ENCODE measurements at places on chromosomes 5 and 9.
A peak's percentile ranks its signal among the peaks of the same experiment; 100 is the strongest.

- DNase-seq: no peak
Observed at GRCh38 chr9:7656636-7657035, 142.9 kb downstream of the DMAC1 start.

GRCh38 chr5:169426784-169427183, 125.8 kb upstream of the SLIT3 start:
- DNase-seq: no peak

DNA sequence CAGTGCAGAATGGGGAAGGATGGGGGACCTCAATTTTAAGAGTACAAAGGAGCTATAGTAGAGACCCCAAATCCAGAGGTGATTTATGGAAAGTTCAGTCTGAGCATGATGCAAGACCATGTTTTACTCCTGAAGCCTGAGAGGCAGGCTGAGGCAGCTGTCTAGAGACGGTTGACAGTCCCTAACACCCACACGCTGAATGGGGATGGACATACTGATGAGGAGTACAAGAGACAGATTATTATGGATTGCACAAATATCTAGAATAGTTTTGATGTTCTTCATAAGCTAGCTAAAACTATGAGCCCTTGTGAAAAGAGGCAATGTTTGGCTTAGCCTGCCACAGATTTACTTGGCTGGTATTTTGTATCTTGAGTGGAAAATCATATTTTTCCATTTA, 64.5 kb downstream of the PRR16 start:
- DNase-seq: no peak

- no peak for DNase-seq
Observed at GRCh38 chr5:34914671-34915138, 599 bp downstream of the RAD1 start.

DNA sequence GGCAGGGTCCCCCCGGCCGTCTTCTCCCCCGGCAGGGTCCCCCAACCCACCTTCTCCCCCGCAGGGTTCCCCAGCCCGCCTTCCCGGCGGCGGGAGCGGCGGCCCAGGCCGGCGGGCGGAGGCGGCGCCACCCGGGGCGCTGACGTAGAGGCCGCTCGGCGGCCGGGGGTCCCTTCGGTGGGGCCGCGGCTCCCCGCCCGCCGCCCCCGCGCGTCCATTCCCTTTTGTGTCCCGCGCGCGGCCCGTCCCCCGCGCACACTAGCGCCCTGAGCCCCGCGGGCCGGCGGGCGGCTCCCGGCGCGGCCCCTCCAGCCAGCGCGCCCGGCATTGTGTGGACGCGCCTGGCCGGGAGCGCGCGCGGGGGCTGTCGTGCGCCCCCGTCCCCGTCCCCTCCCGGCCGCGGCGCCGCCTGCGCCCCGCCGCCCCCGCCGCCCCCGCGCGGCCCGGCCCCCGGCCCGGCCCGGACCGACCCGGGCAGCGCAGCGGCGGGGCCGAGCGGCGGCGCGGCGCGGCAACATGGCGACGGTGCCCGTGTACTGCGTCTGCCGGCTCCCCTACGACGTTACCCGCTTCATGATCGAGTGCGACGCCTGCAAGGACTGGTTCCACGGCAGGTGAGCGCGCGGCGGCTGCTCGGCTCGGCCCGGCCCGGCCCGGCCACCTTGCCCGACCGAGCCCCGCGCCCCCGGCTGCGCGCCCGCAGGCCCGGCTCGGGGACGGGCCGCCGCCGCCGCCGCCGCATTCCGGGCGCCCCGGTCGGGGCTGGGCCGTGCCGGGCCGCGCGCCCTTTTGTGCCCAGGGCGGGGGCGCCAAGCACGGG, at the start of gene PHF2:
PHF2 (plus strand) TSS at position 327 of the 820 bp plus-strand sequence; CDS start at position 517, 190 bp downstream.
- peak; percentile 26 for DNase-seq

DNA sequence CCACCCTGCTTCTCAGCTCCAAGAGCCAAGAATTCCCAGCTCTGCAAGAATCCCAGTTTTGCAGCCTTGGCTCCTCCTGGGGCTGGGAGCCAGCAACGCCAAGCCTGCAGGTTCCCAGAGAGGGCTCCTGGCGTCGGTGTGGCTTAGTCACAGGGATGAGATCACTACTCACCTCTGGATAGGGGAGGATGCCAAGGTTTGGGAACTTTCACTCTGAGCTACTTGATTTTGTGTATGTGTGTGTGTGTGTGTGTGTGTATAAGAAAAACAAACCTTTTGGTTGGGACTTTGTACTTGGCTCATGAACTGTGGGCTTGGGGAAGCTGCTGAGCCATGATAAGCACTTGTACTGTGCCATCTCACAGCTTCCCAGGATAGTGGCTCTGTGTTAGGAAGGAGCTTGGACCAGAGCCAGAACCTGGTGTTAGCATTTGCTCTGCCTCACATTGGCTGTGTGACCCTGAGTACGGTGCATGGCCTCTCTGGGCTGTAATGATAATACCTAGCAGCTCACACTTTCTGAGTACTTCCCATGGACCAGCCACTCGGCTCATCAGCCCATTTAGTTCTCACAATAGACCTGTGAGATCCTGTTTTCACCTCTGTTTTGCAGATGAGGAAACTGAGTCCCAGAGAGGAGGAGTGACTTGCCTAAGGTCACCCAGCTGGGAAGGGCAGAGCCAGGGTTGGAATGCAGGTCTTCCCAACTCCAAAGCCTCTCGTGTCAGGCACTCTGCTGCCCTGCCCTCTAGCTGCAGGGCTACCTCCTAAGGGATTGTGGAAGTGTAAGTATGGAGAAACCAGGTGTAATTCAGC, 41.4 kb upstream of the DAB2IP start:
- peak; percentile 97 for DNase-seq

DNA sequence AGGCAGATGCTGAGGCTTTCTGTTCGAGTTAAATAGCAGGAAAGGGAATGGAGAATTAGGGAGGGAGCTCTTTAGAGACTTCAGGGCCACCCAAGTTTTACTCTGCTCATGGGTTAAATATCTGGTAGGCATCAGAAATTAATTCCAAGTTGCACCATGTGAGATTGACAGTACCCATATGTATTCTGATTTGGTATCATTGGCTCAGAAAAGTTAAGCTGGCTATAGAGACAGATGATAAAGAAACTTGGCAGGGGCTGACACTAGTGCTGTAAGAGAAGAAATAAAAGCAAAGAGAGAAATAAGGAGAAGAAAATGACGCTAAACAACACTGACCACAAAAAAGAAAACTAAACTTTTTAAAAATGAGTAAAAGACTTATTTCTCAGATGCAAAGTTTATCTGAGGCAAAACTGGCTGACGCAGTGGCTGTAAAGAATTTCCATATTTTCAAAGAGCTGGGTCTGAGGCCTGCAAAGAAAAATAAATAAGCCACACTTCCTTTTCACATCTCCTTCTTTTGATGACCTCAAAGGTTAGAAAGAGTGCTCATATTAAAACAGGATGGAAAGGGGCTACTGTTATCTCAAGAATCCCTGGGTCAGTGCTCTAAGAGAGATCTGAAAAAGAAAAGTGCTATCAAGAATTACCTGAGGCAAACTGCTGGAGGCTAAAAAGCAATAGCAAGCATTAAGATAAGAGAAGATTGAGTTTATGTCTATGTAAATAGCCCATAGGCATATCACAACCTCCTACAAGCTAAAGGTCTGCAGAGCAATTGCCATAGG, 399.0 kb upstream of the MEF2C start:
- DNase-seq: no peak

GRCh38 chr5:178778919-178779318, 48.5 kb upstream of the ZNF354A start:
- peak; percentile 80 for DNase-seq

GRCh38 chr5:40616781-40617180, 62.9 kb upstream of the PTGER4 start:
- no peak for DNase-seq

DNA sequence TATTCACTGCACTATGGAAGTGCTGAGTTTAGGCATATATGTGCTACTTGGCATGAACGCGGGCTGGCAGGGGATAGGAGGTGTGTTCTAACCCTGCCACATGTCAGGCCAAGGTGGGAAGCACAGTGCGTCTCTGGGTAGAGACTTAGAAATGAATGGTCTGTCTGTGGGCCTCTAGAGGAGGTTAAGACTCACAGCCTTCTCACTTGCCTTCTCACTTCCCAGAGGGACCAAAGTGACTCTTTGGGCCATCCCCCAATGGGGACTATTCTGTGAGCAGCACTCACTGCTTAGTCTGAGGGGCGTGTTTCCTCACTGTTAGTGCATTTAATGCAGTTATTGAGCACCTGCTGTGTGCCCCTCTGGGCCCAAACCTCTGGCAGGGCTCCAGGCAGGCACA, 2.4 kb upstream of the PITX1 start:
- no peak for DNase-seq

- DNase-seq: no peak
Observed at GRCh38 chr5:35364350-35364749, 134.1 kb upstream of the PRLR start.

- no peak for DNase-seq
Observed at GRCh38 chr5:171783051-171783450, 2.6 kb upstream of the SMIM23 start.

DNA sequence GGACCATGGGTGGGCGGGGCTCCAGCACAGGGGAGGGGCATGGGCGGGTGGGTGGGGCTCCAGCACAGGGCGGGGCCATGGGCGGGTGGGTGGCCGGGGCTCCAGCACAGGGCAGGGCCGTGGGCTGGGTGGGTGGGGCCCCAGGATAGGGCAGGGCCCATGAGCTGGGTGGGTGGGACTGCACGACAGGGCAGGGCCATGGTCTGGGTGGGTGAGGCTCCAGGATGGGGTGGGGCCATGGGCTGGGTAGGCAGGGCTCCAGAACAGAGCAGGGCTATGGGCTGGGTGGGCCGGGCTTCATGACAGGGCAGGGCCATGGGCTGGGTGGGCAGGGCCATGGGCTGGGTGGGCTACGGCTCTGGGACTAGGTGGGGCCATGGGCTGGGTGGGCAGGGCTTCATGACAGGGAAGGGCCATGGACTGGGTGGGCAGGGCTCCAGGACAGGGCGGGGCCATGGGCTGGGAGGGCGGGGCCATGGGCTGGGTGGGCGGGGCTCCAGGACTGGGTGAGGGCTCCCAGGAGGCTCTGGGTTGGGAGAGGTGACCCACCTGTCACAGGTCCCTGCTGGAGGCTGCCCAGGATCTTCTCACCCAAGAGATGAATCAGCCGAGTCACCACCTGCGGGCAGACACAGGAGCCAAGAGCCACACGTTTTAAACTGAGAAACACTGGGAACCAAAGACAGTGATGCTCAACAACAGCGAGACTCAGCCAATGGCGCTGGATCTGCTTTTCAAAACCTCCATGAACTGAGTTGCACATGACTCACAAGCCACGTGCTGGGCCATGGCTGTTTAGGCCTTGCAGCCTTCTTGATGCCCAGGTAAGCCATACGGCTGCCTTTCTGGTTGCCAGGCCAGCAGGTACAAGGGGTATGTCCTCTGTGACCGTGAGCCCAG, 33.6 kb upstream of the NSMF start:
- DNase-seq: no peak

- DNase-seq: no peak
Observed at GRCh38 chr5:80033513-80033912, 1.6 kb upstream of the THBS4 start.

GRCh38 chr9:99722877-99723276, 98.8 kb upstream of the NR4A3 start:
- DNase-seq: no peak

- DNase-seq: no peak
Observed at GRCh38 chr9:97768746-97769145, 71.6 kb upstream of the XPA start.

DNA sequence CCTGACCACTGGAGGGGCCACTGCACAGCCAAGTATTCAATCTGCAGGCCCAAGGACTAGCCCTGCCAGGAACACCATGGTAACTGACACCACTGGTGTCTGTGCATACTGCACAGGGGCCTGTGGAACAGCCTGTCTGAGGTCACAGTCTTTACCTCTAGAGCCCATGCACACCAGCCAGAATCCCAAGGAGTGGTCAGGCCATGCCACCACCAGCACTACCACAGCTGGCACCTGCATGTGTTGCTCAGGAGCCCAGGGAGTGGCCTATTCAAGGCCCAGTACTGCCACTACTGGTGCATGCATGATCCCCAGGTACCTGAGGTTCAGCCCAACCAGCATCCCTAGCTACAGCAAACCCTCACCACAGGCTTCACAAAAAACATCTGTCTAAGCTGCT, 546.0 kb upstream of the RGMB start:
- no peak for DNase-seq

- no peak for DNase-seq
Observed at GRCh38 chr5:67857502-67857901, 358.1 kb upstream of the PIK3R1 start.

GRCh38 chr5:43073597-43074546, 33.8 kb upstream of the ANXA2R start:
- peak; percentile 47 for DNase-seq

DNA sequence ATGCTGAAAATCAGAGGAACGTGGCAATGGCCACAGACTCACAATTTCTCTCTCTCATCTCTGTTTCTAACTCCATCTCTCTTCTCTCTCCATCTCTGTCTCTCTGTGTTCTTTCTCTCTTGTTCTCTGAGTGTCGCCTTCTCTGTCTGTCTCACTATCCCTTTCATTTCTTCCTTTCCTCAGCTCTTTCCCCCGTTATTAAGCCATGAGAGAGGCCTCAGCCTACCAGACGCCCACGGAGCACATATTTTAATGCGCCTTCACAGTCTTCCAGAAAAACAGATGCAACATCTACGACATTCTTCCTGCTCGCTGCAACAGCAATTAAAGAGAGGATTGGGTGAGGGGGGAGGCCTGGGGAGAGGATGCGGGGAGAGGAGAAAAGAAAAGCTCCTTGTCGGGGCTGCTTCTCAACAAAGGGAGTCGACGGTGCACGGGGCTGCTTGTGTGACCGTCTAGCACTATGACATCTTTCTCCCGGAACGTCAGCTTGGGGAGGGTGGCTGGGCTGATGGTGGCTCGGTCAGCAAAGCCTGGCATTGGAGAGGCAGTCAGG, 37.7 kb upstream of the NEURL1B start:
- no peak for DNase-seq

DNA sequence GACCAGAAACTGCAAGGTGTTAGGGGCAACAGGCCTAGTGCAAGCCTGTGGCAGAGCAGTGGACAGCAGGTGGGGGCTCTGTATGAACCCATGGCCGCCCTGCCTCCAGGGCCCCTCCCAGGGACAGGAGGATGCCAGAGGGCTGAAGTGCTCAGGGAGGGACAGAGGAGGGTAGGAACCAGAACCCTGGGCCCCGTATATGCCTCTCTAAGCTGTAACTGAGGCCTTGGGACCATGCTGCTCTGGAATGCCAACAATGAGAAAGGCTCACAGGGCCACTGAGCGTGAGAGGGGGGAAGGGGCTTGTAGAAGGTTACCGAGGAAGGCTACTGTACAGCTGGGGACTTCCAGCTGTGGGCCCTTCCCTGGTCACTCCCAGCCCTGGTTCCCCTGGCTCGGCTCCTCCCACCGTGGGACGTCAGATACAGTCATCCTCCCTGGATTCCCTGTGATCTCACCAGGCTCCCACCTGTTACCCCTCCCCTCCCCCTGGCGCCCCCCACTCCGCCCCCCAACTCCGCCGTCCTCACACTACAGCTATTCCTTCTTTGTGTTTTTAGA, 21.1 kb downstream of the AQP7 start:
- peak; percentile 44 for DNase-seq

- no peak for DNase-seq
Observed at GRCh38 chr5:165161204-165161603, 1655.8 kb downstream of the MAT2B start.

DNA sequence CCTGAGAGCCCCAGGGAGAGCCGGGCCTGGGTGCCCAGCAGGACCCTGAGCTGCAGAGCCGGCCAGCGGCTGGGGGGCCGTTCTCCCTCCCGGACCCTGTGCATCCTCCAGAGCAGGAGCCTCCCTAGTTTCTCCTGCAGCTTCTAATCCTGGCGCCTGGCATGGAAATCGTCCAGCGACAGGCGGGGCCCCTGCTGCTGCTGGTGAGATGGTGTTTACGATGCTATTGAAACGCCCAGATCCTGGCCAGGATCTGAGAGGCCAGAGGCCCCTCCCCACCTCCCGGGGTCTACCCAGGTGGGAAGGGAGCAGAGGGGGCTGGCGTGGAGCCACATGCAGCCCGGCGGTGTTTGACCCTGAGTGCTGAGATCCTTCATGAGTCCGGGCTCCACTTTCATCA, 38.2 kb upstream of the CEP72 start:
- DNase-seq: no peak
